ENCODE measurements at places on chromosomes 1 and 21. TPM values are rescaled to one million over a fixed set of nuclear protein-coding genes. Genes with fewer than 3 reads are reported as not detected.

DNA sequence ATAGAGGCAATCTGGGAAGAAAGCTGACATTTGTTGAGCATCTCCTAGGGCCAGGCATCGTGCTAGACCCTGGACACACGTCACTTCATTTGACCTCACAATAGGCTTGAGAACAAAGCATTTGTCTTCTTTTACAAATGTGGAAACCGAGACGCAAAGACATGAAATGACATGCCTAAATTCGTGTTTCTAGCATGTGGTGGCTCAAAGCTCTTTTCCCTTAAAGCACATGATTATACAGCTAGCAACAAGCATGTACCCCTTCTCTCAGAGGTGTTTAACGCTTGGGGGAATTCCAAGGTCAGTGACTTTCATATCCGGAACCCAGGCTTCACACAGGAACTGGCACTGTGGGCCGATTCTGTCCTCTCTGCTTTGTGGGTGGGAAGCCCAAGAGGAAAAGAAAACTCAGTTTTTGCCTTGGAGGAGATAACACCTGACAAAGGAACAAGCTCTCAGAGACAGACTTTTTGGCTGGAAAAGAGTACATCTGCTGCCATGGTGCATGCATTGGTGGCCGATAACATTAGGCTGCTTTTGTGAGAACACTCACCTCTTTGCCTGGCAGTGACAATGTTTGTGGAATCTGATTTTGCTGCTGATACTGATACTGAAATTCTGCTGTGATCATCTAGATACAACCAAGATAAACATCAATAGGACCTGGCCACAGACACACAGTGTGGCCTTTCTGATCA lies 15.4 kb upstream of the CD2 start:
- no peak for DNase-seq

GRCh38 chr1:1033009-1033587 lies 13.2 kb downstream of the AGRN start:
- DNase-seq, result peak; percentile 63

DNA sequence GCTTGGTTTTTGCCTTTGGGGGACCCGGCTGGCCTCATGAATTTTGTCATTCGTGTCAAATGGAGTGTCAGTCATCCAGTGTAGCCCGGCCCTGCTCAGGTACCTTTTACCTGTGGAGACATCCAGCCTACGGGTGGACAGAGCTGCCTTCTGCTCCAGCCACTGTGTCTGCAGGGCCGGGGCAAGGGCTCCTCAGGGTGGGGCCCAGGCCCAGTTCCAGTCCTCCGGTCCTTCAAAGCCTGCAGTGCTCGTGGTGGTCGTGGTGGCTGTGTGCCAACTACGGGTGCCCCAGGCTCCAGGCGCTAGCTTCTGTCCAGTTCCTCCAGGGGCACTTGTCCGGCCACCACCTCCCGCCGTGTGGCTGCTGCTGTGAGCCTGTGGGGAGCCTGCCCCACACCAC lies 54.8 kb downstream of the TRIM11 start:
- DNase-seq, result no peak

DNA sequence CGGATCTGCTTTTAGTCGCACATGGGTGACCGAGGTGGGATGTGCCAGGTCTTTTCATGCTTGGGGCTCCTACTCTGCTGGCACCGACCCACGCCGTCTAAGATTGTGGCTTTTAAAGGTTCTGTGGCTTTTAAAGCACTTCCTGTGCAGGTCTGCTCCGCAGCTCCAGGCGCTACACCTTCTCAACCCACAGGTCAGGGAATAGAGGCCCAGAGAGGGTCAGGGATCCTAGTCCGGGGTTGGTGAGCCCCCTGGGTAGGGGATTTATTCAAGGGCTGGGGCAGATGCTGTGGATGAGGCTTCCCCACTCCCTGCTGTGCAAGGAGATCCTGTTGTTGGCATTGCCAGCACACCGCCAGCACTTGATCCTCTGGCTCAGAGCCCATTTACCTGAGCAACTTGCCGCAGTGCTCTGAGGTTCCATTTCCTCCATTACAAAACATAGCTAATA lies 212.8 kb upstream of the RAB4A start:
- DNase-seq, result no peak

DNA sequence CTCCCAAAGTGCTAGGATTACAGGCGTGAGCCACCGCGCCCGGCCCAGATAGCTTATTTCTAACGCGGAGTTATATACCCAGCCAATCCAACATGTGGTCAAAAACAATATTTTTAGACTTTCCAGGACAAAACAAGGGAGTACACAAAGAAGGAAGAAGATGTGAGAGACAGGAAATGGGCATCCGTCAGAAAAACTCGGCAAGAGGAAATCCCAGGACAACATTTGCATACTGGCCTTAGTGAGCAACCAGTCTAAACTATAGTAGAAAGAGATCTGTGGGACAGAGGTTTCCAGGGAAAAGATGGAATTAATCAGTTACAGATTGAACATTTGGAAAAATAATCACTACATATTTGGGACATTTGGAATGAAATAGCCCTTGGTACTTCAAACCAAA lies 11.4 kb downstream of the ARMH1 start:
- DNase-seq, result no peak

DNA sequence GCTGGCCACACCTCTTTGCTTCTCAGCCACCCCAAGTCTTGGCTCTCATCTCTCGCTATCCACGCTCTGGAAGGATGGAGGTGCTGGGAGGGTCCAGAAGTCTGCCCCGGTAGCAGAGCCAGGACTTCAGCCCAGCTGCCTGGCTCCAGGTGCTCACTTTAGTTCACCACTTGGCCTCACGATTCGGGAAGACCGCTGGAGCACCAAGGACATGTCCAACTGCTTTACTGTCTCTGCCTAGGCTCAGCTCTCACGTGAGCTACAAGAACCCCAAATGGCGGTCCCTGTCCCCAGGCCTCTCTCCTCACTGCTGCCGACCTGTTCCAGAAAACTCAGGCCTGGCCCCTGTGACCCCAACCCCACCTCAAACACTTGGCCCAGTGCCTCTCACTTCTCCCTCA lies 3.4 kb downstream of the TRIM11 start:
- DNase-seq, result no peak

GRCh38 chr1:28450561-28450960 lies 55.3 kb upstream of the RCC1 start:
- no peak for DNase-seq

- DNase-seq, result no peak
Measured at GRCh38 chr1:109304226-109304920, 2.4 kb downstream of the MYBPHL start.

DNA sequence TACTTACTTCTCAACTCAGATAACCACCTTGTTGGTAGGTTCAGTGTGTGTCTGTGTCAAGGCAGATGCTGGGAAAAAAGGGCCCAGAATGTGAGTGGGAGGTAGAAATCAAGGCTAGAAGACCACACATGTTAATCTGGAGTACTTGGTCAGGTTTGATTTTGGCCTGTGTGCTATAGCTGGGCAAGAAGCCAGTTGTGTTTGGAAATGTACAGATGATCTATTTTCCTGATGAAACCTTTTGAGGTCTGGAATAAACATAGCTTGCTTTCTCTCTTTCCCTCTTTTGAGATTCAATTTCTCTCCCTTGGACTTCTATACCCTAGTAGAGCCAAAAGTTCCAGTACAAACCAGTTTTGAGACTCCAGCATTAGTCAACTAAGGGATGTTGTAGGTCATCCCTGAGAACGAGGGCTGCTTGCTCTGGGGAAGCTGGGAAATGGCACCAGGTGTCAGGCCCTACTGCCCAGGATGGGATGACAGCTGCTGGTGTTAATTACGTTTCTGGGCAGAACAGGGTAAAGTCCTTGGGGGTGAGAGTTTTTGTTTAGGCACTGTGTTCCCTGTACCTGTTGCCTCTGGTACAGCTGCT lies 15.8 kb downstream of the MAPKAPK2 start:
- peak; percentile 65 for DNase-seq

UFC1 gene
- 137 TPM for total RNA-seq

CDK18 gene
- 0.28 TPM for total RNA-seq

LCE2C gene
- total RNA-seq, result not detected

Measured in IMR-90 (cell line).